ENCODE measurements at places on chromosomes 16 and 17.

DNA sequence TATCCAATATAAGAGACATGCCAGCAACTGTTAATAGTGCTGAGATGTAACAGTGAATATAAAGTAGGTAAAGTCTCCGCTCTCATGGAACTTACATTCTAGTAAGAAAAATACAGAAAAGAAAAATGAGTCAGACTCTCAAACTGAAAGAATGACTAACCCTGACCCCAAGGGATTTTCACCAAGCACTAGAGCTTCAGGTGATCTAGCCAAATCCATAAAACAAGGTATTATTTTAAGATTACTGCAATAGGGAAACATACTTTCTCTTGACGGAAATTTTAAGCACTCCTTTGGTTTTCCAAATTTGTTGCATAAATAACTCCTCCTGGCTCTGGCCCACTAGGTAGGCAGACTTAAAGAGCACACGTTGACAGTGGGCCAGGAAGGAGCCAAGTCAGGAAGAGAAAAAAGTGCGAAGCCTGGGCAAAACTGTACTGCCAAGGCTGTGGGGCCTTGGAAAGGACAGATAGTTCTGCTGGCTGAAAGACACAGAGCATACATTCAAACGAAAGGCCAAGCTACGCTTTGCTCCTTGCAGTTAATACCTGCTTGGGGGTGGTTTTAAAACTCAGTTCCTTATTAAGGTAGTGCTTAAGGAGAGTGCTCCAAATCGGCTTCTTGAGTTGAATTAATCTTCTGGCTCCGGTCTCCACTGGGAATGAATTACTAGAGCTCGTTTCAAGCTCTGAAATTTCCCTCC is 1.4 kb downstream of the GOT2 start:
- DNase-seq = no peak

GRCh38 chr17:16971458-16972338 is at the start of gene TNFRSF13B:
Gene TNFRSF13B, minus strand, starts transcription at chr17:16972118. Its CDS starts 43 bp downstream, at chr17:16972075.
- DNase-seq = no peak

DNA sequence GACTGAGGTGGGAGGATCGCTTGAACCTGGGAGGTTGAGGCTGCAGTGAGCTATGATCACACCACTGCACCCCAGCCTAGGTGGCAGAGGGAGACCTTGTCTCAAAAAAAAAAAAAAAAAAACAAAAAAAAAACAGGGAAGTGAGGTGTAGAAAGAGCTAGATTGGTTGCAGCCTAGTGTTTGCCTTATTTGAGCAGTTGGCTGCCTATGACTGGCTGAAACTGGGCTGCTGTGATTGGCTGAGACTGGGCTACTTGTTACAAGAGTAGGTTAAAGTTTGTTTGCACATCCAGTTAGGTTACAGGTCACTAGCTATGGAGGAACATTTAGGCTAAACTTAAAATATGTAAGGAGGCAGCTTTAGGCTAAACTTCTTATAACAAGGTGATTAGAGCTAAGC is 5.7 kb downstream of the DHRS7B start:
- DNase-seq = no peak

GRCh38 chr16:69906838-69907401 is 44.2 kb upstream of the CLEC18A start:
- DNase-seq = no peak

- no peak for DNase-seq
Observed at GRCh38 chr16:4265676-4266075, 7.1 kb downstream of the TFAP4 start.

DNA sequence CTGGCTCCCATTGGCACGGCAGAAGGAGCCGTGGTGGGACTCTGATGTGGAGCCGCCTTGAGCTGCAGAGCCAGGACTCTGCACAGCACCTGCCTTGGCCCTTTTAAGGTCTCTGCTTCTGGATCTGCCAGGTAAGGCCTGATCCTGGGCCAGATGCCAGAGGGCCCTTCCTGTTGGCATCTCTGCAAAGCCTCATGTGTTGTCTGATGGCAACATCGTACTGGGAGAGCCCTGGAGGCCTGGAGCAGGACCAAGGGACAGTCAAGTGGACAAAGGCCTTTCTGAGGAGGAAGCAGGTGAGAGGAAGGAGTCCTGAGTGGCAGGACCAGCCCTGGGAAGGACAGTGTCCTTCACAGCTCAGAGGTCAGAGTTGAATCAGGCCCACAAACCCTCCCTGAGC is 26.1 kb downstream of the SOCS1 start:
- no peak for DNase-seq

- no peak for DNase-seq
Observed at GRCh38 chr16:694187-694862, 4.1 kb upstream of the WDR24 start.

- peak; percentile 66 for DNase-seq
Observed at GRCh38 chr17:56786989-56787482, 46.7 kb downstream of the C17orf67 start.

DNA sequence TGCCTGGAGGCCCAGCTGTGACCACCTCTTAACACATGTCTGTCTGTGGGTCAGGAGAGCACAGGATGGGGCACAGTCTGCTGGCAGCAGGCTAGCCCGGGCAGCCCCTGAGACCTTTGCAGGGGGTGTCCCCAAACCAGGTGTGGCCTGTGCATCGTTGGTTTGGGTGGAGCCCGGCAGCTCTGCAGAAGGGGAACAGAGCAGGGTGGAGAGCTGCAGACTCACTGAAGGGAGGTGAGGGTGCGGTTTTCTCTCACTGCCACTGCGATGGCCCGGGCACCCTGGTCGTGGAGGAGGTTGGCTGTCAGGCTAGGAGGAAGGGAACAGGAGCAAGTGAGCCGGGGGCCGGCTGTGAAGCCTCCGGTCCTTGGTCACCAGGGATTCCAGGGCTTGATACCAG is 28.8 kb downstream of the NLRC3 start:
- no peak for DNase-seq

- DNase-seq = no peak
Observed at GRCh38 chr17:6799738-6800137, 23.7 kb downstream of the FBXO39 start.

- no peak for DNase-seq
Observed at GRCh38 chr16:88387941-88388627, 5.3 kb downstream of the ZNF469 start.

DNA sequence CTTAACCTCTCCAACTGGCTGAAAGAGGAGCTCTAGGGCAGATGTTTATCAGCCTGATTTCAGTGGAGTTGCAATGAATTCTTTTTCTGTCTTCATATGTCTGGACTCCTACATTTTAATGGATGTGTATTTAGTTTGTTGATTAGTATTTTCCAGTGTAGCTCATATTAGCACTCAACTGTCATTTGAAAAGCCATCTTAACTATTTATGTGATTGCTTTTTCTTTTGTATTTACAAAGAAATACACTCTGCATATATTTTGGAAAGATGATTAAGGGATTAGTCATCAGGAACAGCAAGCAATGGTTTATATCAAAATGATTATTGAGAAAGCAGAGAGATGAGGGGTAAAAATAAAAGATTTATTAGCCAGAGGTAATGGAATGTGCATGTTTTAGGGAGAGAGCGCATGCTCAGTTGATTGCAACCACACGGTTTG is 71.1 kb downstream of the WWOX start:
- DNase-seq = no peak

- no peak for DNase-seq
Observed at GRCh38 chr17:17044846-17045561, 2.7 kb downstream of the MPRIP start.

DNA sequence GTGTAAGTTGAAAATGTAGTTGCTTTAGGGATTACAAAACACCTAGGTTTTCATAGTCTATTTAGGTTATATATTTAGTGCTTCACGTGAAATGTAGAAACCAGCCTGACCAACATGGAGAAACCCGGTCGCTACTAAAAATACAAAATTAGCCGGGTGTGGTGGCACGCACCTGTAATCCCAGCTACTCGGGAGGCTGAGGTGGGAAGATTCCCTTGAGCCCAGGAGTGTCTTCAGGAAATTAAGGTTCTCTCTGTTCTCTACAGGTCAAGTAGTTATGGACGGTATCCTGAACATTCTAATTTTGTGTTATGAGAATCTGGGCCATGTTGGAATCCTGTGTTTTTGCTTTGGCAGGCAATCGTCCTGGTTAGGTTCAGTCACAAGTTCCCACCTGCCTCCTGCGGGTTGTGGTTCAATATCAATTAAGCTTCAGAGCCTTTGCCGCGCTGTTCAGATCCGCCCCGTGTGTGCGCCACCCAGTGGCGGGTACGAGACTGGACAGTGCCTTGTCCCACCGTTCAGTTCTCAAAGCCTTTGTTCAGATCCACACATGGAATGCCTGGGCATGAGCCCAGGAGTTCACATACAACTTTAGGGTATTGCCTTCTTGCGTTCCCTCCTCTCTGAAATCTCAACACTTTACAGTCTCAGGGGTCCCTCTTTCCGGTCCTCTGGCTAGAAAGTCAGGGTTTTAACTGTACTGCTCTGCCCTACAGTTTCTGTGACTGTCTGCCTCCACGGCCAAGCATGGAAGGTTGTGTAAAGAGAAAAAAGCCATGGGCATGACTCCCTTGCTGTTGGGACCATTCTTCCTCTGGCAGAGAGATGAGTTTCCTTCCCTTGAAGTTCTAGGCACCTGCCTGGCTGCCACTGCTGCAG is 41.7 kb downstream of the HEATR6 start:
- peak; percentile 47 for DNase-seq

DNA sequence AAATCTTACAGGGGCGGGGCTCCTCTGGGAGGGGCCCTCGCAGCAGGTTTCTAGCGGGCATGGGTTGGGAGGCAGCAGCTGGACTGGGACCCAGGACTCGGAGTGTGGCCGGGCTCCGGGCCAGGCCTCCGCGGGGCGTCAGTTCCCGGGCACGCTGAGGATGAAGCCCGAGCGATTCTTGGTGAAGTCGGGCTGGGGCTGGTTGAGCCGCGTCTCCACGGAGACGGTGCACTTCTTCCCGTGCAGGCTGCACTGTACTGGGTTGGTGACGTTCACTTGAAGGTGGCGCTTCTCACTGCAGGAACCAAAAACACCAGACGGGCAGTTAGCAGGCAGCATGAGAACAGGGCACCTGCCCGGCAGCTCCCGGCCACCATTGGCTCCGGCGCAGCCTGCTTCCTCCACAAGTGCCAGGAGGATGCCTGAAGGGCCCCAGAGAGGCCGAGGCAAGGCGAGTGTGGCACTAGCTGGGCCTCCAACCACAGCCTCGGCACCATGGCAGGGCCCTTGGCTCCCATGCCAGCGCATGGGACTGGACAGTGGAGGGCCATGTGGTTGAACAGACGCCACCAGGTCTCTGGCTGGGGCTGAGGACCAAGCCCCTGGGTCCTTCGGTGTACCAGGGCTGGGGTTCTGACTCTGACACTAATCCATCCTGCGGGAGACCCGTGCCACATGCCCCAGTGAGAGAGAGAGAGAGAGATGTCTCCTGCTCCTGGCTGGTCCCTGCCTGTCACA is 8.0 kb downstream of the CDK5R1 start:
- DNase-seq = no peak

- DNase-seq = no peak
Observed at GRCh38 chr16:13101828-13102227, 200.4 kb downstream of the SHISA9 start.

- no peak for DNase-seq
Observed at GRCh38 chr16:67919622-67920221, 11.9 kb downstream of the CTRL start.

DNA sequence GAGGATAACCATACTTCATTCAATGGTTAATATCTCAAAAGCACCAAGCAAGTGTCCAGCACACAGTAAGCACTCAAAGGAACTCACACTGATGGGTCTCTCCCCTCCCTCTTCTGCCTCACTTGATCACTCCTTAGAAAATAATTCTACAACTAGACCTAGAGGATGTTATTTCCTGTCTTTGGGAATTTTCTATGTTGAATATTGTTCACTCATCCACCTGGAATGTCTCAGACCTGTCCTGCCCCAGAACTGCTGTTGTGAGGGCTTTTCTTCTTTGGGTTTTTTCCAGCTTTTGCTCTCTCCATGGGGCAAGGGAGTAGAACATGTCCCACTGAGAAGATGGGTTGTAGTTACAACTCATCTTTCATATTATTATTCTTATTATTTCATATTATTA is 25.3 kb downstream of the NXPH3 start:
- no peak for DNase-seq

DNA sequence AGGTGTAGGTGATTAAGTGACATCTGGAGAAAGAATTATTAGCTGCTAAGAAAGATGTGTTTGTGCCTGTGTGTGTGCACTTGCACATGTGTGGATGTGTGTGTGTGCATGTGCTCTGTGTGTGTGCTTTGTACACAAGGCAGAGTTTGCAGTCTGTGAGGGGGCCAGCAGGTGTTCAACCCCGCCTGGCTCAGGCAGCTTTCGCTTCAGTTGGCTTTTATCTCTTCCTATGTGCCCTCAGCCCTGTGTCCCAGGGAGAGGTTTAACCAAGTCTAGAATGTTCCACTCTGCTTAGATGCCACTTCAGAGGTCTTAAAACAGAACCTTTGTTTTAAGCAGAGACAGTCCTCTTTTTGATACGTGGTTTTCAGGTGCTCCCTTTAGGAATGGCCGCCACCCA is 58.8 kb downstream of the CDH13 start:
- no peak for DNase-seq
